ENCODE measurements at places on chromosomes 4 and X.

DNA sequence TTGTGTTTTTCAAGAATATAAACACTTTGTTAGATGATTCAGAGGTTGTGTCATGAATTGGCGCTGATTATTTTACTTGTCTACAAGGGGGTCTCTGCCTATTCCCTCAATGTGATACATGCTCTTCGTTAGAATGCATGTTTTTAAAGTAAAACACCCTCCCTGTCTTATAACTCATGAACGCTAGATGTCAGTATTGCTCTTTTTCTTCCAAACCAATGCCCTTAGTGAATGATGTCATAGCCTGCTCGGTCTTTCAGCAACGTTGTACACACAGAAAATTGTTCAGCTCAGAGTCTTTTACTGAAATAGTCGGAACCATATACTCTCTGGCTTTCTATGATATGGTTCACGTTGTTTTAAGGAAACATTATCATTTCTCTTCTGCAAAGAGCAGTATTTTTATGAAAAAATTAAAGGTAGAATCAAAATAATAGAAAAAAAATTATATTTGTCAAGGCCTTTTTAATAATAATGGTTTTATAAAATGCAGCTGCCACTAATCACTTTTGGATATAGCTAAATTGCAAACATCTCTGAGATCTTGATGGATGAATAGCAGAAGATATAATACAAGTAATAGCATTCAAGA lies 292.9 kb downstream of the TLL1 start:
- no peak for DNase-seq

- DNase-seq = no peak
Observed at GRCh38 chr4:116395408-116395807, 690.0 kb downstream of the TRAM1L1 start.

DNA sequence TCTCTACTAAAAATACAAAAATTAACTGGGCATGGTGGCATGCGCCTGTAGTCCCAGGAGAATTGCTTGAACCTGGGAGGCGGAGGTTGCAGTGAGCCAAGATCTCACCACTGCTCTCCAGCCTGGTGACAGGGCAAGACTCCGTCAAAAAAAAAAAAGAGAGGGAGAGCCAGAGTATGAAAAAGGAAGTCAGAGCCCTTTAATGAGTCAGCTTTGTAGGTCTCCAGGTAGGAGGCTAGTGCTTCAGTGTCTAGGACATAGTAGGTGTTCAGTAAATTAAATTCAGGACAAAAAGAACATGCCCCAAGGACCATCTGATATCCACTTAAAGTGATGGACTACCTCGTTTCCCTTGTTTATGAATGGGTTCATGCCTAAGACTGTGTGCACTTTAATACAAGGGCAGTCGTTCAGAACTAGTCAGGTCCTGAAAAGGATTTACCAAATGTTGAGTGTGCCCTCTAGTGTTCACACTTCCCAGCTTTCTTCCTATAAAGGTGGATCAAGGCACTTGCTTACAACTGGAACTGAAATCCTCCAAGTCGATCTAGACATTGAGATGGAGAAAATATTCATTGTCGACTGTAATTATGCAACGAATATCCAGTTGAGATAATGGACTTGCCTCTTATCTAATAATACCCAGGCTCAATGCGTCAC lies 29.0 kb downstream of the F9 start:
- DNase-seq = no peak

GRCh38 chr4:110660755-110661154 lies 37.9 kb upstream of the PITX2 start:
- DNase-seq = no peak

- no peak for DNase-seq
Observed at GRCh38 chrX:120457766-120458180, 11.3 kb downstream of the LAMP2 start.

DNA sequence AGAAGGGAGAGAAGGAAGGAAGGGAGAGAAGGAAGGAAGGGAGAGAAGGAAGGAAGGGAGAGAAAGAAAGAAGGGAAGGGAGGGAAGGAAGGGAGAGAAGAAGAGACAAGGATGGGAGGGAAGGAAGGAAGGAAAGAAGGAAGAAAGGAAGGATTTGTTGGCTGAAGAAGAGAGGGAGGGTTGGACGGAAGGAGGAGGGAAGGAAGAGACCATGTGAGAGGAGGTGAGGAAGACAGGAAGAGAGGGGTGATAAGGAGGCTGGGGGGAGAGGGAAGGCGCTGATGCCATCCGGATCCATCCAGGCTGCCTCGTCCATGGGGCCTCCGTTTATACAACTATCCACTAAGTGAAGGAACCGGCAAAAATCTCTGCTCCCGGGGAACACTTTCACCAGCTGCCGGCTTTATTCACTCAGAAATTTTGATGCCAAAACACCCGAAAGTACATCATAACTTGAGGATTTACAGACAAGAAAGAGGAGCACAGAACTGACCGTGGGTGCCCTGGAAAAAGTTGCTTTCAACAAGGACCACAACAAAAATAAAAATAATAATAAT lies 14.9 kb downstream of the DHRSX start:
- no peak for DNase-seq

DNA sequence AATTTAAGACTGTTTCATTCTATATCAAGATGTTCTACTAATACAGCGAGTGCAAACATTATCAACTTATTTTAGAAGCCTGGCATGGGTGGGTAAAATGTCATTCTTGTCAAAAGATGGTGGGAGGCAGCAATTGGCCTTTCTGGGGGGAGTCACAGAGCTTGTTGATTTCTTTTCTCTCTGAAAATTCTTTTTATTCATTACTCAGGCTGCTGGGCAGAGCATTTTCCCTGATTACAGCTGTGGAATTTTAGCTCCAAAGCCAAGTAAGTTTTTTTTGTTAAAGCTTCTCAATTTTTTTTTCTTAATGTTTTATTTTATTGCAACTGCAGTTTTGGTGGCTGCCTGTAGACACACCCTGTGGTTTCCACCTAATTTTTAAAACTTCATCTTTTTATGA lies 50.4 kb downstream of the GPC4 start:
- no peak for DNase-seq

- DNase-seq = no peak
Observed at GRCh38 chr4:109977854-109978501, 65.3 kb downstream of the EGF start.

GRCh38 chr4:109754093-109754857 lies 24.4 kb upstream of the PLA2G12A start:
- DNase-seq = no peak

DNA sequence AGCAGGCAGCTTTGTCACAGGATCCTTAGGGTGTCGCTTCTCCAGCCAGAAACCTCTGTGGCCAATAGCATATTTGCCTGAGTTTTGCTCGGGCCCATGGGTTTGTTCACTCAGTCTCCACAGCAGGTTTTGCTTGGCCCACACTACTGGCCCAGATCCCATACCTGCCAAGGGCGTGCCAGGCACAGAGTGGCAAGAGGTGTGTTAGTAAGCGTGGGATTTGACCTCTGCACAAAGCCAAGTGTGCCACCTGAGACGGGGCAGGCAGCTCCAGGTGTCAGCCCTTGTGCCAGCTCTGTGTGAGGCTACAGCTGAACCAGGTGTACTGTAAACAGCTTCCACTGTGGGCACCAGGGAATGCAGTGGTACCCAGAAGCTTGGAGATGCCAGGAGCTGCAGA lies 2003.0 kb downstream of the C4orf33 start:
- DNase-seq = no peak

DNA sequence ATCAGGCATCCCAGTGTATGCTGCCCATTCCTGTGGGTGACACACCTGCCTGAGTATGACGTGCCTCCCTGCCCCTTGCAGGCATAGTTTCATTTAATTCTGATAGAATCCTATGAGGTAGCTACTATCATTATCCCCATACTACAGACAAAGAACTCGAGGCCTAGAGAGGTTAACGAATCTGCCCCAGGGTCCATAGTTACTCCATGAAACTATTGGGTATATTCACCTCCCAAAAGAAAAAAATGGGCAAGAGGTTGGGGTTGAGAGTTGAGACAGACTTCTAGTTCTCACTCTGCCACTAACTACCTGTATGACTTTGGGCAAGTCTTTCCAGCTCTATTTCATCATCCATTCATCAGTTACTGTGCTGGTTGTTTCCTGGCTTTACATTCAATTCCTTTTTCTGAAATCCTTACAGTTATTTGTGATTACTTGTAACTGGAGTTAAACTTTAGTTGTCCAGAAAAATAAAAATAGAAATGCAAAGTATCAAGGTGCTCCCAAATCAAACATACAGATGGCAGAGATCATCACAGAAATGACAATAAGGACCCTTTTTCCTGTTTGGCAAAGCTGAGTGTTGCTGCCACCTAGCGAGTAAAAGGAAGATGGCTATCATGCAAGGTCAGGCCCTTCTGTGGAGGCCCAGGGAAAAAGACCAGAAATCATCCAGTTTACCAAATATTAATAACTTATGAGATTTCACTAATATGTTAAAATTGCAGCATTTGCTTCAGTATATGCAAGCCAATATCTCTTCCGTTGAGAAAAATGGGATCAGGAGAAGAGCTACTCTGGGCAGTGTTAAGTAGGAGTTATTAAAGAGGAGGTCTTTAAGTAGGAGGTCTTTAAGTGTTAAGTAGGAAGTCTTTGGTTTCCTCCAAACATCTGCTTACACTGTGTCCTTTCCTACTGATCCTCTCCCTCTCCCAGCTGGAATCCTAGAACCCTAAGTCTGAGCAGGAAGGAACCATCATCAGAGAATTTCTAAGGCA lies 17.1 kb upstream of the MAP7D3 start:
- no peak for DNase-seq

GRCh38 chrX:57417827-57418226 lies 131.3 kb downstream of the FAAH2 start:
- DNase-seq = no peak

- DNase-seq = no peak
Observed at GRCh38 chr4:7872264-7872771, 67.3 kb downstream of the AFAP1 start.

DNA sequence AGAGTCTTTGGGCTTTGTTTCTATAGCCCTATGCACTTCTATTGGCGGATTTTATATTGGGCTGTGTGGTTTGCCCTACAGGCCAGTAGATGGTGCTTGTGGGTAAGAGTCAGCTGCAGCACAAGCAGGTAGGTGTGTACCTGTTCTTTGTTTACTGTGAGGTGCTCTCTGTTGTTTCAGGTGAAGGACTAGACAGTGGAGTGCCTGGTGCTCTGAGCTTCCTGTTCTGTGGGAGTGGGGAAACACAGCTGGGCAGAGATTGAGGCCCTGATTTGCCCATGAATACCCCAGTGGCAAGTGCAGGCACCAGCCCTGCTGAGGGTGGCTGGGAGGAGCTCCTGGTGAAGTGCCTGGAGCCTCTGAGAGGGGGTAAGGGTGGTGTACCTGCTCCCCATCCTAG lies 26.3 kb upstream of the UCP1 start:
- DNase-seq = no peak

DNA sequence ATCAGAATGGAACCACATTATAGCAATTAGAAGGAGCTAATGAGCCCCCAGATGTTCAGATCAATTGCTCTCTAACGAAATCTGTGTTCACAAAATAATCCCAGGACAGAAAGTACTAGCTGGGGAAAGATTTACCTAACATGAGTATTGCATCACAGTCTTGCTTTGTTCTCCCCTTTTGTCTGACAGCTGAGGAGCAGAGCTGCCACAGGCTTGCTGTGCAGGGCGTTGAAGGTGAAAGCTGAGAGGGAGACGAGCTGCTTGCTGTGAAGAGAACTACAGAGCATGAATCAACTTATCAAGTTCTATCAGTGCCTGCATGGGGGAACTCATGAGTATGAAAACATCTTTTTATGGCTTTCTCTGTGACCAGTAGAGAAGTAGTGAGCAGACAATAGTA lies 441.2 kb downstream of the CENPC start:
- DNase-seq = no peak

DNA sequence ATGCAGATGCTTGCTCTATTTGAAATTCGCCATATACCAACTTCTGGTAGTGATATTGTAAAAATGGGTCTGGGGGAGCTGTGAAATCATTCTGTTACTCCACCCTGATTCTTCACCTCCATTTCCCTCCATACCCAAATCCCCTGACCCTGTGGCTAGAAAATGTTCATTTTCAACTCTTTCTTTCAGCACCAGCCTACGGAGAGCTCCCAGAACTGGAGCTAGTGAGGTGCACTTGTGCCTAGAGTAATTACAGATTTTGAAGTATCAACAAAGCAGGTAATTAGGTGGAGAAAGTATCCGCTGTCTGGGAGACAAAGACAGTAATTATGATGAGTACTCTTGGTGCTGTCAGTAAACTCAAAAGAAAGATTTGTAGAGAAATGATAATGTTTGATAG lies 8.1 kb downstream of the ARHGAP36 start:
- no peak for DNase-seq

DNA sequence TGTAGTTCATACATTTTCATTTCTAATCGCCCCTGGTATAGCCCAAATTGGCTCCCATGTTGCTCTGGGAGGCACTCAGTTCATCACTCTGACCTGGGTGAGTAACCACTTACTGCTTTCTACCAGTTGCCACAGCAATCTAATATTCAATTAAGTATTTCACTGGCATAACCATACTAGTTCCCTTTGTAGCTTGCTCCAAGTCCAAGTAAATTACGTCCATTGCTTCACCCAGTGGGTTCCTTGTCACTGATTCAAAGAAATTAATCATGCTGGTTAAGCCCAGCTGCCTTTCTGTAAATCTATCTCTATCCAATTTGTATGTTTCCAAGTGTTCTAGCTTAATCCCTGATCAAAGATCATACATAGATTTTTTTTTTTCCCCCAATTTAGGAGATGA lies 92.0 kb upstream of the CBR4 start:
- no peak for DNase-seq

- no peak for DNase-seq
Observed at GRCh38 chr4:80209340-80209701, 12.0 kb downstream of the PRDM8 start.

Data from amygdala (tissue), 56 donors.